ENCODE measurements at places on chromosomes 5 and 9. TPM values are rescaled to one million over a fixed set of nuclear protein-coding genes. Genes with fewer than 3 reads are reported as not detected.

Gene TRIP13
- 37.5 TPM for total RNA-seq

DNA sequence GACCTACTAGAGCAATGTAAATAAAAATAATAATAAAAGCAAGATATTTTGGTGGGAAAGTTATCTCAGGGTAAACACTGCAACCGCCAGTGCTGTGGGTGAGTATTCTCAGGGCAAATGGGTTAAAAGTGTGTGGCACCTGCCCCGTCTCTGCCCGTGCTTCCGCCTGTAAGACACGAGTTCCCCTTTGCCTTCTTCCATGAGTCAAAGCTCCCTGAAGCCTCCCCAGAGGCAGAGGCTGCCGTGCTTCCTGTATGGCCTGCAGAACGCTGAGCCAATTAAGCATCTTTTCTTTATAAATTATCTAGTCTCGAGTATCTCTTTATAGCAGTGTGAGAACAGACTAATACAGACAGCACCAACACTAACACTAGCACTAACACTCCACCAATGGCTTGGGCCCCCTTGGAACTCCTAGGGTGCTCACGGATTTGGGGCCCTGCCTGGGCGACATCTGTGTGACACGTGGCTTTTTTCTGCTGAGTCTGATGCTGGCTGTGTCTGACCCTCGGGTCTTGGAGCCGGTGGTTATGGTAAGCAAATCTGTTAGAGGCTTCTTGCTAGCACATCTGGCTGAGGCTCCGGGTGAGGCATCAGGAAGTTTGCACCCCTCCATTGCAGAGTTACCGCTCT, 10.6 kb downstream of the PLEKHG4B start:
- no peaks in the 10 kb centered on the region for H3K36me3 ChIP-seq
- H3K27ac ChIP-seq = no peak overlapping the region
- H3K4me1 ChIP-seq = no peaks in the 10 kb centered on the region
- H3K4me3 ChIP-seq = no peak overlapping the region
- H3K27me3 ChIP-seq = no peaks in the 10 kb centered on the region
- DNase-seq = no peak

DNA sequence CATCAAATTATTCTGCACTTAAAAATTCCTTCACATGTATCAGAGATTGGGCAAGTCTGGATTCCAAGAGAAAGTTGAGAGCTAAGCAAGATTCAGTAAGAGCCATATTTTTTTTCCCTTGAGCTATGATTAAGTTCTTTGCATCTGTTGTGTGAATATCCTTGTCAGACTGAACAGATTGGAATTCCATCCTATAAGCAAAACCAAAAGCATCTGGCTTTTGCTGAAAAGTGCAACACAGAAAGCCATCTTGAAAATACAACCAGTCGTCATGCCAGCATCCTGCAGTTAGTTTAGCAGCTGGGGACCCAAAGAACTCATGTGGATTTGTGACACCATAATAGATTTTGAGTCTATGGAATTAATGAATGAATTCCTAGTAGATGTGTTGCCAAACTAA, 316.9 kb downstream of the MTRR start:
- H3K4me1 ChIP-seq = no peaks in the 10 kb centered on the region
- H3K36me3 ChIP-seq = no peaks in the 10 kb centered on the region
- no peak overlapping the region for H3K27ac ChIP-seq
- no peak for DNase-seq

DNA sequence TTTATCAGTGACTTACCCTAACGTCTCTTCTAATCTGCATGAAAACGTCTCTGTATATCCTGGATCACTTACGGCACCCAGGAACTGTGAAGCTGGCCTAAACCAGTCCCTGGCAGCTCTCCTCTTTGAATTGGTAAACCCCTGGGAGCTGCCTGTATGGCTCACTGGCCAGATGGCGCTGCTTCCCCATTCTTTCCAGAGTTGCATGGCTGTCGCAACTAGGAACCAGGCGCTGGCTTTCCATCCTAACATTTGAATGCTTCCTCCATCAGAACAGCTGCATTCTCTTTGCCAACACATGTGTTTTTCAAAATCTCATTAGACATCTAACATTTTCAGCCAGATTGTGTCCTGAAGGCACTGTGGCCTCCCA, 8.0 kb upstream of the PCA3 start:
- no peak for DNase-seq
- no peaks in the 10 kb centered on the region for H3K27me3 ChIP-seq
- H3K4me3 ChIP-seq = no peak overlapping the region
- no peaks in the 10 kb centered on the region for H3K4me1 ChIP-seq
- H3K36me3 ChIP-seq = no peaks in the 10 kb centered on the region
- no peak overlapping the region for H3K27ac ChIP-seq

- H3K4me1 ChIP-seq = no peaks in the 10 kb centered on the region
- DNase-seq = no peak
- no peak overlapping the region for H3K27ac ChIP-seq
- H3K4me3 ChIP-seq = no peak overlapping the region
- H3K36me3 ChIP-seq = no peaks in the 10 kb centered on the region
- H3K27me3 ChIP-seq = no peaks in the 10 kb centered on the region
Measured at GRCh38 chr5:87109746-87110145, 157.9 kb upstream of the RASA1 start.

DNA sequence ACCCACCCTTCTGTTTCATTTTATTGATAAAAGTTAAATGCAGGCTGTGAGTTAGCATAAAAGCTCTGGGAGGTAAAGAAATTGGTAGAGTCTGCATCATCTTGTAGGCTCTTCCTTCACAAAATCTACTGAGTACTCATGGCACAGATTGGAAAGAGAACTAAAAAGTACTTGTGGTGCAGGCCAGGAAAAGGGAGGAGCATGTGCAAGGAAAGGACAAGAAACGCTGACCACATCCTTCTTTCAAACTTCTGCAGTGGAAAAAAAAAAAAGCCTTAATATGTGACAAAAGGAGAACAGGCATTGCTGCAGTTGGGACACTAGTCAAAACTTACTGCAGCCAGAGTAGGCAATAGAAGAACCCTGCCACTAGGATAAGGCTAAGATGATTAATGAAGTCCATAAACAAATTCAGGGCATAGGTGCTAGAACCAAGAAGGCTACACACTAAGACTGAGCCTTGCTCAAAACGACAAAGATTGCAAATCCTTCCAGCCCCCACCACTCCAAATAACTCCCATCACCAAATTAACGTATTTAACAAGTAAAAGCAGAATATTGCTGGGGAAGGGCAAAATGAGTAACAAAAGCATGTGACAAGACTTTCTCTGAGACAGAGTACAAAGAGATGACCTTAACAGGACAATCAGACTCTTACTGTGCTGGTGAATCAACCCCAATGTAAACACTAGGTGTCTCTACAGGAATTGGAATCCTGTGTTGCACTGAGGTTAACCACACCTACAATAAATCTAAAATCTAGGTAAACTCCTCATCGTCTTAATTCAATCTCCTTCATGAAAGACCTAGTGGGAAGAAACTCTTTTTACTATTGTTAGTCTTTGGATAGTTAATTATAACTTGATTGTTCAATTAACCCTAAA, 1024.8 kb downstream of the TLE1 start:
- no peak for DNase-seq
- no peaks in the 10 kb centered on the region for H3K27me3 ChIP-seq
- H3K36me3 ChIP-seq = no peaks in the 10 kb centered on the region

GRCh38 chr9:127114606-127115005, 7.8 kb downstream of the ANGPTL2 start:
- DNase-seq = no peak
- H3K36me3 ChIP-seq = no peaks in the 10 kb centered on the region

Gene OCLN
- total RNA-seq = 0.58 TPM

DNA sequence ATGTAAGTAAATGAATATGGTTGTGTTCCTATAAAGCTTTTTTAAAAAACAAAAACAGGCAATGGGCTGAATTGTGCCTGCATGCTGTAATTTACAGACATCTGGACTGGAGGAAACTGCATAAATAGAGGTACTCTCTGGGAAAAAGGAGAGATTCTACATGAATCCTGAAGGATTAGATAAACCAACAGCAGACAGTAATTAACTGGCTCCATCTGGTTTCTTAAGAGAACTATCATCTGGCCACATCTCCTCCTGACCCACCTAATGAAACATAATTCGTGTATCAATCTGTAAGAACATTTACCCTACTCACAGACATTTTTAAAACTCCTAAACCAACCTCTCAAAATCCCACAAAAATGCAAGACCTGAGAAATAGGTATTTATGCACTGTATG, 528.1 kb upstream of the ST8SIA4 start:
- H3K27me3 ChIP-seq = no peaks in the 10 kb centered on the region
- no peaks in the 10 kb centered on the region for H3K4me1 ChIP-seq
- DNase-seq = no peak
- H3K27ac ChIP-seq = no peak overlapping the region
- no peaks in the 10 kb centered on the region for H3K36me3 ChIP-seq

DNA sequence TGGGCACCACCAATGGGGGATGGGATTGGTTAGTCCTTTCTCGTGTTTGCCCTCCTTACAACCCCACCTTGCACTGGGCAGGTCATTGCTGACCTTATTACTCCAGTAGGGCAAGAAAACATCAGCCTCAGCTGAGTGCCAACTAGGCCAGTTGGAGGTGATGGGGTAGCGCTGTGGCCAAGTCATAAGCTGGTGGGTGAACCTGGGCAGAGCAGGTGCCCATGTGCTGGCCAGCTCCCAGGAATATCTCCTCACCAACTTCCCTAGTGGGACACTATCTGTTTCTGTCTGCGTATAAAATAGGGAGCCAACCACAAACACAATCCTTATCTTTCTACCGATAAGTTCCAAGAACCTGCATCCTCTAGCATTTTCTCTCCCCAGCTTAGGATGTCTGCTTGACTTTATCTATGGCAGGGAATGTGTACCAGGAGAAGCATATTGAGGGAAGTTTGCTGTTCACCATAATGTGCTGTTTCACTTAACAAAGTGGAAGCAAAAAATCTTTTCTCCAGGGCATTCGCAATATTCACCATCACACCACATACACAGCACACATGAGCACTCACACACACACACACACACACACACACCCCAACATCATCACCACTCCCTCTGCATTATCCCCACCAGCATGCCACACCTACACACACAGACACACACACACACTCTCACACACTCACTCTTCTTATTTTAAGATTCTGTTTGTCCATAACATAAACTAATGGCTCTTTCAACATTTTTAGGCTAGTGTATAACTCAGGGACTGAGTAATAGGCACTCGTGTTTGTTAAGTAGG, 390.0 kb downstream of the ENC1 start:
- H3K4me1 ChIP-seq = no peaks in the 10 kb centered on the region
- H3K27ac ChIP-seq = no peak overlapping the region
- no peak overlapping the region for H3K4me3 ChIP-seq
- no peaks in the 10 kb centered on the region for H3K27me3 ChIP-seq
- no peak for DNase-seq

GRCh38 chr9:7479300-7479699, 320.3 kb downstream of the DMAC1 start:
- H3K36me3 ChIP-seq = no peaks in the 10 kb centered on the region
- no peak overlapping the region for H3K4me3 ChIP-seq
- H3K27me3 ChIP-seq = no peaks in the 10 kb centered on the region
- DNase-seq = no peak
- H3K27ac ChIP-seq = no peak overlapping the region

DNA sequence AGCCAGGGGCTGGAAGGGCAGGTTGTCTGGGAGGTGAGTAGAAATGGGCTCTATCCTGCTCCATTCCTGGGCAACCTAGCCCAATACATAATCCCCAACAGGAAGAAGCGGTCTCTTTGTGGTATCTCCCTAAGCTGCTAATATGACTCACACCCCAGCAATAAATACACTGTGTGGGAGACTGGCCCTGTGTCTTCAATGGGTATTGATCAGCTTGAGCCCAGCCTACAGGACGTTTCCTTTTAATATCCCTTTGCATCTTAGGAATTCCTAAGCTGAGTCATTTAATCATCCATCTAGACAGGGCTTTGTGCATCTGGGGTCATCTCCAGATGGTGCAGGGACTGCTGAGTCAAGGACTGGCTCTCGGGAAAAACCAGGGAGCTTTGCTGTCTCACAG, 207.0 kb upstream of the PANK3 start:
- no peak overlapping the region for H3K4me3 ChIP-seq
- no peaks in the 10 kb centered on the region for H3K36me3 ChIP-seq
- H3K27ac ChIP-seq = no peak overlapping the region
- no peak for DNase-seq

GRCh38 chr5:91632871-91633270, 249.8 kb upstream of the ARRDC3 start:
- no peak for DNase-seq

DNA sequence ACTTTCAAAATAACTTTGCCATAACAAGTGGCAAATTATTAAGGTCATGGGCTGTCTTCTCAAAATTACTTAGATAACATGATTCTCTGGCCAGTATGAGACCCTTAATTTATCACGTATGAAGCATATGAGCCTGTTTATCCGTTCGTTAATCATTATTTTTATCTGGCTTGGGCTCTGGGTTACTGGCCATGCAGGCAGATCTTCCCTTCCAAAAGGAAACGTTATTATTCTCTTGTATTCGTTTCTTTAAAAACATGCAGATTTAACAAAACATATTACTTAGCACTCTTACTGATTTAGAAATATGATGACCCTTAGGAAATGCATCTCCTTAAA, 148.6 kb downstream of the DOCK8 start:
- no peak for DNase-seq
- H3K4me1 ChIP-seq = no peaks in the 10 kb centered on the region
- H3K27me3 ChIP-seq = no peaks in the 10 kb centered on the region
- no peak overlapping the region for H3K4me3 ChIP-seq

Gene THBS4
- total RNA-seq = 0.98 TPM

All from CD8-positive, alpha-beta memory T cell (primary cell).